Activated B cell treated with CpG ODN at 0.5 μM for 24 hours (primary cell): ENCODE measurements at places on chromosomes 11 and 22. TPM values are rescaled to one million over a fixed set of nuclear protein-coding genes. Genes with fewer than 3 reads are reported as not detected.

GRCh38 chr11:66068154-66068821 is 1.8 kb upstream of the PACS1 start:
- peaks cover 56% of the 10 kb centered on the region for H3K4me1 ChIP-seq
- peak; percentile 59 for DNase-seq
- peak overlapping the region; percentile 95 for H3K27ac ChIP-seq
- H3K27me3 ChIP-seq = no peaks in the 10 kb centered on the region
- peaks cover 74% of the 10 kb centered on the region for H3K36me3 ChIP-seq

GRCh38 chr11:111236383-111236782 is 9.1 kb upstream of the POU2AF2 start:
- H3K36me3 ChIP-seq = no peaks in the 10 kb centered on the region
- H3K27me3 ChIP-seq = peaks cover 5% of the 10 kb centered on the region
- H3K27ac ChIP-seq = no peak overlapping the region
- no peak for DNase-seq

The NXPE1 gene
- total RNA-seq = not detected in 2 replicates

GRCh38 chr11:68763181-68763721 is 11.9 kb upstream of the TESMIN start:
- H3K27ac ChIP-seq = no peak overlapping the region
- H3K36me3 ChIP-seq = peaks cover 40% of the 10 kb centered on the region
- no peaks in the 10 kb centered on the region for H3K27me3 ChIP-seq
- no peak for DNase-seq

DNA sequence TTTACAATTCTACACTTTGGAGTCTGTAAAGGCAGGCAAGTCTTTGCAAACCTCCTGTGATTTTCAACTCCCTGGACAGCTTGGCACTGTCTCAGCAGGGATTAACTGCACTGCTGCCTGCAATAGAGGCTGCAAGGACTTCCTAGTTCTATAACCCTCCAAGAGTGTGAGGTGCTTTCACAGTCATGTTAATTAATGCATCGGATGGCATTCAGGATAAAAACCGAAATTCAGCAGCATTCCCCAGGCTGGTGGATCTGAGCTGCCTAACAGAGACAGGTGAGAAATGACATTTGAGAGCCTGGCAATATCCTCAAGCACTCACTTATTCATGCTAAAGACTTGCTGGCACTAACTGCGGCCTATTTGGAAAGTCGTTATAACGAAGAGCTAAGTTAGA is 85.0 kb downstream of the LARGE1 start:
- no peak overlapping the region for H3K27ac ChIP-seq
- H3K36me3 ChIP-seq = no peaks in the 10 kb centered on the region
- no peak for DNase-seq
- H3K4me1 ChIP-seq = peaks cover 12% of the 10 kb centered on the region
- no peaks in the 10 kb centered on the region for H3K27me3 ChIP-seq

DNA sequence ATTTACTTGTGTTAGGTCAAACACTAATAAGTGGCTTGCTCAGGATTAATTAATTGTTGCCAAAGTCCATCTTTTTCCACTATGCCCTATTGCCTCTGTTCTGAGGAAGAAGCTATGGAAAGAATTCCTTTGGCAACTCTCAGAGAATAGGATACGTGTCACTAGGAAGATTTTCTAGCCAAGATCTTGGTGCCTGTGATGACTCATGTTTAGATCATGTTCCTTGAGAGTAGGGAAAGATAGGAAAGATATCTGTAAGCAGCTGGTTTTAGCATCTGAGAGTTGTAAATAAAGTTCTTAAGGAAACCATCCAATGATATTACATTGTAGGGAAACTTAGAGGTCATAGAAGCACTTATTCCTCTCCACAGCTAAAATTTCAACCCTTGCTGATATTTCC is 15.7 kb downstream of the SLN start:
- no peaks in the 10 kb centered on the region for H3K36me3 ChIP-seq
- H3K27ac ChIP-seq = no peak overlapping the region
- H3K27me3 ChIP-seq = peaks cover 29% of the 10 kb centered on the region
- H3K4me1 ChIP-seq = no peaks in the 10 kb centered on the region

GRCh38 chr11:19537803-19538453 is 174.7 kb upstream of the NAV2 start:
- no peak for DNase-seq
- H3K4me1 ChIP-seq = no peaks in the 10 kb centered on the region
- no peak overlapping the region for H3K4me3 ChIP-seq
- H3K27ac ChIP-seq = no peak overlapping the region
- H3K36me3 ChIP-seq = no peaks in the 10 kb centered on the region
- H3K27me3 ChIP-seq = no peaks in the 10 kb centered on the region

DNA sequence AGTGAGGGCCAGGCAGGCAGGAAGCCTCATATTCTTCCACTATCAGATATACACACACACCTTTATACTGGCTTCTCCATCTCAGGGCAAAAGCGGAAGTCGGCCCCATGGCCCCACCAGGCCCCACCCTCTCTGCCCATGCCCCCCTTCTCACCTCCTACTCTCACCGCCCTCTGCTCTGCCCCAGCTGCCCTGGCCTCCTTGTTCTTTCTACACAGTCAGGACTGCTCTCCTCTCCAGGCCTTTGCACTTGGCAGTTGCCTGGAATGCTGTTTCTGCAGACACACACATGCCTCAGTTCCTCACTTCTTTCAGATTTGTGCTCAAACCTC is 25.3 kb downstream of the OTOG start:
- H3K36me3 ChIP-seq = no peaks in the 10 kb centered on the region
- DNase-seq = peak; percentile 7
- no peak overlapping the region for H3K27ac ChIP-seq
- H3K4me1 ChIP-seq = peaks cover 6% of the 10 kb centered on the region
- peaks cover 10% of the 10 kb centered on the region for H3K27me3 ChIP-seq
- no peak overlapping the region for H3K4me3 ChIP-seq

DNA sequence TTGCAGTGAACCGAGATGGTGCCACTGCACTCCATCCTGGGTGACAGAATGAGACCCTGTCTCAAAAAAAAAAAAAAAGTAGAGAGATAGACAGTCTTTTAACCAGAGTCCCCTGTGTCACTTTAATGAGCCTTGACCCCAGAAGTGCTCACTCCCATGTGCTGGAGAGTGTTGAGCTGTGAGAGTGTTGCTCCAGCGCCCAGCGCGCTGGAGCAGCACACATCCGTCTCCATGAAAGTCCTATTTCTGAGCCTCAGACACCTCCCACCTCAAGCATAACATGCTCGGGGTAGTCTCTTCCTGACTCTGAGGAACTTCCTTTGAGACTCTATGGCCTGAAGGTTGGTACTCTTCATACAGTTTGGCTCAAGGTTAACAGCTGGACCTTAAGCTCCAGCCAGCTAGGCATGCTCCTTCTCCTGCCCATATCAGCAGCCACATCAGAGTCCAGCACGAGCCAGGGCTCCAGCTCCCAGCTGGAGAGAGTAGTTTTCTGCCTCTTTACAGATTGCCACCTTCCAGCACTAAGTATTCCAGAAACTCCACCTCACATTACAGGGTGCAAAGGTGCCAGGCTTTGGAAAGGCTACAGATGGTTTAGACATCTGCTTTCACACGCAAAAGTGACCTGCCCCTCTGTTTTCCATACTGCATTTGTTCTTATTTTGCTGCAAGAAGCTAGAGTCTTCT is 29.4 kb upstream of the UBASH3B start:
- H3K36me3 ChIP-seq = no peaks in the 10 kb centered on the region
- no peak overlapping the region for H3K27ac ChIP-seq
- peaks cover 2% of the 10 kb centered on the region for H3K4me1 ChIP-seq
- H3K27me3 ChIP-seq = peaks cover 11% of the 10 kb centered on the region
- H3K4me3 ChIP-seq = no peak overlapping the region

DNA sequence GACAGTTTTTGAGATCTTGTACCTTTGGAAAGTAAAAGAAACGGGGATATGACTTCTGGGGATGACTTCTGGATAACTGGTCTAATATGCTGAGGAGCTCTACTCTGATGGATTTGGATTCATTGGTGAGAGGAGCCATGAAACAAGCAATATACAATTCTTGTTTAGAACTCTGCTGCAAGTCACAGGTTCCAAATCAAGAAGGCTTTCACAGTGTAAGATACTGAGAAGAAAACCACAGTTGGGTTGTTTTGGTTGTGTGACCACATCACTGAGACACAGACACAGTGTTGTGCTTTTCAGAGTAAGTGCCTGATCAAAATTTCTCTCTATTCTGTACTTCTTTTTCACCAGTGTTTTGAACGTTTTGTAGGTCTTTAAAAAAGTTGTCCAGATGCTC is 13.1 kb upstream of the UCP2 start:
- H3K4me3 ChIP-seq = peak overlapping the region; percentile 36
- H3K4me1 ChIP-seq = peaks cover 92% of the 10 kb centered on the region
- peaks cover 3% of the 10 kb centered on the region for H3K36me3 ChIP-seq
- no peaks in the 10 kb centered on the region for H3K27me3 ChIP-seq
- H3K27ac ChIP-seq = peak overlapping the region; percentile 92

The BATF2 gene
- total RNA-seq = 0.07 and 0.24 TPM in 2 replicates

The PGM2L1 gene
- 3.5 and 3.8 TPM in 2 replicates for total RNA-seq

GRCh38 chr11:13316528-13316961 is 39.0 kb downstream of the BMAL1 start:
- DNase-seq = peak; percentile 23
- H3K27me3 ChIP-seq = no peaks in the 10 kb centered on the region
- peak overlapping the region; percentile 65 for H3K27ac ChIP-seq
- peaks cover 40% of the 10 kb centered on the region for H3K4me1 ChIP-seq

The PANX3 gene
- total RNA-seq = not detected in 2 replicates

The SULT4A1 gene
- total RNA-seq = not detected in 2 replicates

- DNase-seq = peak; percentile 38
- no peaks in the 10 kb centered on the region for H3K27me3 ChIP-seq
- H3K27ac ChIP-seq = no peak overlapping the region
- H3K36me3 ChIP-seq = no peaks in the 10 kb centered on the region
- H3K4me3 ChIP-seq = no peak overlapping the region
Measured at GRCh38 chr11:129331871-129332274, 43.8 kb upstream of the BARX2 start.

The FEN1 gene
- 23.9 and 25.4 TPM in 2 replicates for total RNA-seq

DNA sequence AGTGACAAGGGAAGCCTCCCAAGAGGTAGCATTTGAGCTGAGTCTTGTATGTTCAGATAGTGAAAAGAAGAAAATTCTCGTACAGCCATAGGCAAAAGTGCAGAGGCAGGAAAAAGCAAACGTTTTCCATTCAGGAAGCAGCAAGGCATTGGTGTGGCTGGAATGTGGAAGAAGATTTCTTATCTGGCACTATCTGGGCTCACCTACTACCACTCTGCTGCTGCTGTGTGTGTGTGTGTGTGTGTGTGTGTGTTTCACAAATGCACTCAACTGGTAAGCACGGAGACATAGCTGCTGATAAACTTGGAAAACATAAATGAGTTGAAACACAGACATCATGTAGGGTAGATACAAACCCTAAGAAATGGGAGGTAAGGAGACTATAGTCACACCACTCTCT is 92.8 kb upstream of the ARHGAP42 start:
- H3K27me3 ChIP-seq = peaks cover 16% of the 10 kb centered on the region
- no peak overlapping the region for H3K4me3 ChIP-seq
- no peaks in the 10 kb centered on the region for H3K36me3 ChIP-seq
- H3K27ac ChIP-seq = no peak overlapping the region
- H3K4me1 ChIP-seq = no peaks in the 10 kb centered on the region
